ENCODE measurements at places on chromosomes 5 and 9.

- DNase-seq, result no peak
Observed at GRCh38 chr5:124180875-124181461, 565.5 kb downstream of the ZNF608 start.

GRCh38 chr5:135149956-135150723, 116.1 kb upstream of the PITX1 start:
- no peak for DNase-seq

- no peak for DNase-seq
Observed at GRCh38 chr5:160799184-160799583, 52.8 kb downstream of the ATP10B start.

- DNase-seq, result no peak
Observed at GRCh38 chr9:33246269-33246860, 6.4 kb downstream of the SPINK4 start.

- DNase-seq, result no peak
Observed at GRCh38 chr9:116900543-116900942, 213.4 kb downstream of the TRIM32 start.

- no peak for DNase-seq
Observed at GRCh38 chr5:135876146-135876545, 19.5 kb downstream of the IL9 start.

DNA sequence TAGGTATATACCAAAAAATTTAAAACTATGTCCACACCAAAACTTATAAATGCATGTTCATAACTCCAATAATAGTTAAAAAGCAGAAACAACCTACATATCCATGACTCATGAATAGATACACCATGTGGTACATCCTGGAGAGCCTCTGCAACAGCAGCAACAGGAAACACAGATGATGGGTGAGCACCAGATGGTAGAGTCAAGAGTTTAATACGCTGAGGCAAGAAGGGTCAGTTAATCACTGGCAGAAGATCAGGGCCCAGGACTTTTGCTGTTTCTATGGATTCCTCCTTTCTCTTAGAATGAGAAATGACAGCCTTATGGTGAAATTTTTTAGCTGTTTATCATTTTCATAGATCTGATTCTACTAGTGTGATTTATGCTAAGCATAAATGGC, 351.8 kb upstream of the ADAMTSL1 start:
- DNase-seq, result no peak

DNA sequence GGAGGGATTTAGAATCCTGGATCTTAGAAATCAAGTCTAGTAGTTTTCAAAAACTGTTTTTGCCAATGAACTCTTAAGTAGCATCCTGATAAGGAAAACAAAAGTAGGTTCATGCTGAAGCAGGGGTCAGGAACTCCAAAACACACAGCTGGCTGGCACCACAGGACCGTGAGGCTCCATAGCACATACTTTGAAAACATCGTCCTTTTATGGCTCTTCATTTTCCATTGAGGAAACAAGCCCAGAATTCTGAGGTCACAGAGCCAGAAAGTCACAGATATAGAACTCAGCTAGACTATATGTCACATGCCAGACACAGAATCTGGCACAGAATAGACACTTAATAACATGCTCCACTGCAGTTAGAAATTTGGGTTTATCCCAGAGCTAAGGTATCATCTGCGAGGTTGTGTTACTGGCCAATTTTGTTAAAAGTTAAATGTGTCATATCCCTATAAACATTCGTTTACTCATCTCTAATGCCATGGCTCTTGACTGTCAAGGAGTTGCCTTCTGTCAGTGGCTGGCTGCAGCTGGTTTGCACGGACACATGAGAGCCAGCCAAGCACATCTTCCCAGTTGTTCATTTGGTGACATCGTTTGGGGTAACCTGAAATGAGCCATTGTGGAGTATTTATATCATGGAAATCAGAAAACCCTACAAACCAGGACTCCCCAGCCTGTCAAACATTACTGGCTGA, 58.8 kb downstream of the FAM78A start:
- DNase-seq, result no peak

GRCh38 chr9:35757892-35758275, 3.8 kb upstream of the MSMP start:
- DNase-seq, result no peak

DNA sequence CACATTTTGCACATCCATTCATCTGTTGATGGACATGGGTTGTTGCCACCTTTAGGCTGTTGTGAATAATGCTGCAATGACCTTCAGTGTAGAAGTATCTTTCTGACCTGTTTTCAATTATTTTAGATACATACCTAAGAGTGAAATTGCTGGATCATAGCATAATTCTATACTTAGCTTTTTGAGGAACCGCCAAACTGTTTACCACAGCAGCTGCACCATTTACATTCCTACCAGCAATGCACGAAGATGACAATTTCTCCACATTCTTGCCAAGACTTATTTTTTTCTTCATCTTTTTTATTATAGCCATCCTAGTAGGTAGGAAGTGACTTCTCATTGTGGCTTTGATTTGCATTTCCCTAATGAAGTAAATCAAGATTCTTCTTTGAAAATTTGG, 36.5 kb upstream of the ASTN2 start:
- no peak for DNase-seq

DNA sequence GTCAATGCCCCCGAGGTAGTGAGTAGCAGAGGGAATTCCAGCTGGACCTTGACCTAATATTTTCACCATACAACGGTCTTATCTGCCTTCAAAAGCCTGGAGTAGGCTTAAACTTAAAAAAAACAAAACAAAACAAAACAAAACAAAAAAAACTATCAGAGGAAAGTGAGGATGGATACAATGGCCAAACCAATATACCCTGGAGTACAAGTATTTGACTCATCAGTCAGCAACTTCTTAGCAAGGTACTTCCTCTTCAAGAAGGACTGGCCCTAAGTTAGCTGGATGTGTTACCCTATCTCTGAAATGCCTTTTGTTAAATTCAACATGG, 160.6 kb upstream of the GNA14 start:
- DNase-seq, result no peak

- no peak for DNase-seq
Observed at GRCh38 chr5:55234121-55234700, 803 bp upstream of the CCNO start.

- no peak for DNase-seq
Observed at GRCh38 chr9:85016384-85017006, 347.0 kb downstream of the NTRK2 start.

- no peak for DNase-seq
Observed at GRCh38 chr9:94985649-94986048, 259.1 kb downstream of the AOPEP start.

GRCh38 chr9:37425298-37425752, 2.8 kb downstream of the GRHPR start:
- DNase-seq, result no peak

DNA sequence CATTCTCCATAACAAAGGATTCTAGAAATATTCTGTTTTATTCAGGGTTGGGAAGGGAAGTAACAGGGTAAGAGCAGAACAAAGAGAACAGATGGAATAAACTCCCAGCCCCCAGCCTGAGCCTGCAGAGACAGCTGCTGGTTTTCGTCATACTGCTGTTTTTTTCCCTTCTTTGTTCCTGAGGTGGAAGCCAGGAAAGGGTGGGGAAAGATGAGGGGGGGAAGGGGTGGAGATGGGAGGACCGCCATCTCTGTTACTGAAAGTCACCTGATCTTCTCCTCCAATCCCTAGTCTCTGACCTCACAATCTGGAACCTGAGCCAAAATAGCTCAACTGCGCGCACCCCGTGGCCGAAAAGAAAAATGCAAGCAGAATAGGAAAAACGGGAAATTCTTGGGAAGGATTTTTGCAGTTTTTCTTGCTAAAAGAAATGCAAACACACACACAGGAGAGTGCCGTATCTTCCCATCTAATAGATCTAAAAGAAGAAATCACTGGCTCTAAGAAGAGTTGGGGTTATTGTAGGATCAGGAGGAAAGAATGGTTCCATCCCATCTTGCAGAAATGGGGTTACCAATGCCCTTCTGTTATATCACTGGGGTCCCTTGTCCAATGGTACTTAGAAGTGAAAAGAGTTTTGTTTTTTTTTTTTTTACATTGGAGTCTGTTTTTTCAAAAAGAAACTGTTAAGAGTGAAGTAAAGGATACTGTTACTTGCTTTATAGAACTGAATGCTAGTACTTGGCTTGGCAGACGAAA, 57.9 kb downstream of the DIAPH1 start:
- DNase-seq, result no peak

DNA sequence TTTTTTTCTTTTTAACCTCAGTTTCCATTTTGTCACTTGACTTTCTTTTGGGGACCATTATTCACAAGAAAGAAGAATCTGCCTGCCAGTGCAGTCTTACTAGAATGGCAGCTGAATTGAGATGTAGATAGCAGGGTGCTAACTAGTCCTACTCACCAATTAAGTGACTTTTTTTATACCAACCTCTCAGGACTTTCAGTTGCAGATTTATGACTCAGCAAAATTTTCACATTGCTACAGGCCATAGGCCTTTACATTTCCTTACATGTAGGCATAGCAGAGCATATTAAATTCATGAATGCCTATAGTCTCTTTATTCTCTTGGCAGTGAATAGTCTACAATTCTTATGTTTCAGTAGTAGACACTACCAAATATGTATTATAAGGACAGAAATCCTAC, 54.0 kb upstream of the FKTN start:
- DNase-seq, result no peak

DNA sequence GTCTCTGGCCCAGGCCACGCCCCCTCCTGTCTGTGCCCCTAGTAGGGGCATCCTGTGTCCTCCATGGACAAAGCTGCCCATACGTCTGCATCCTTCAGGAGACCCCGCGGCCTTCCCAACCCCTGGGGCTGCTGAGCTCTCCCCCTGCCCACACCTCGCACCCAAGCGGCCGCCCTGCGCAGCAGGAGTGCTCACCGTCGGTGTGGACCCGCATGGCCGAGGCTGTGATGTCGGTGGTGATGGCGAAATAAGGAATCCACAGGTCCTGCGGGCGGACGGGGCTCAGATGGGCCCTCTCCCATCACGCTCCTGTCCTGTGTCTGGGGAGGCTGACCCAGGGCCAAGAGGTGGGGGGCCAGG, 4.8 kb upstream of the NSMF start:
- DNase-seq, result no peak

DNA sequence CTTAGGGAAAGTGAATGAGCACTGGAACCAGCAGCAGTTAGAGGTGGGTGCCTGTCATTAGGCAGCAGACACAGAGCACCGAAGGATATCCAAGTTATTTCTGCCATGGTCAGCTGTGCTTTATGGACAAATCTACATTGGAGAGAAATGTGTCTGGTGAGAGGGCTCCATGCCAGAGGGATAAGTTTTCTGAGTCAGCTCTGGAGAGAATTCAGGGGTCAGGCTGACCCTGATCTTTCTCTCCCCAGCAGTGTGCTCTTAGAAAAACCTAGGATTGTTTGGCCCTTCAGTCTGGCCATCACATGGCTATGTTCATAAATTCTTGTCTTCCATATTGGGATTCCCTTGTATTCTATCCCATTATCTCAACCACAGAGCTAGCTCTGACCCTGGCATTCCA, 8.9 kb upstream of the IL17B start:
- DNase-seq, result no peak

GRCh38 chr5:52693280-52693679, 94.4 kb upstream of the ITGA1 start:
- DNase-seq, result peak; percentile 38

GRCh38 chr9:95074632-95075031, 242.9 kb downstream of the FANCC start:
- DNase-seq, result no peak

GRCh38 chr9:77882294-77882693, 149.3 kb downstream of the GNAQ start:
- no peak for DNase-seq

- no peak for DNase-seq
Observed at GRCh38 chr9:18447131-18447530, 26.8 kb upstream of the ADAMTSL1 start.

GRCh38 chr9:87896891-87897290, 14.2 kb downstream of the SPATA31E1 start:
- DNase-seq, result no peak

DNA sequence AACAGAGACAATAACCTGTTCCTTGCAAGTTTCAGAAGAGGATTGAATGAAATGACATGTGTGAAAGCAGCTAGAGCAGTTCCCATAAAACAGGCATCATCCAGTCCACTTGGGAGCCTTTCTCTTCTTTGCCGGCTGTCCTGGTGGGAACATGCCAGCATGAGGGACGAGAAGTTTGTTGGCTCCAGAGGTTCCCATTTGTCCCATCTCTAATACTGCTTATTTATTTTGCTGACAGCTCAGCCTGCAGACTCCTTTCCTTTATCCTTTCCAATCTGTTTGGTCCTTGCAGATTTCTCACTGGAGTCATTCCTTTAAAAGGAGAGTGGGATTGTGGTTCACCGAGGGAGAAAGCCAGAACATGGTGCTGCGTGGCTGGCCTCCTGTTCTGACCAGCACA, 321.5 kb upstream of the CLINT1 start:
- no peak for DNase-seq

DNA sequence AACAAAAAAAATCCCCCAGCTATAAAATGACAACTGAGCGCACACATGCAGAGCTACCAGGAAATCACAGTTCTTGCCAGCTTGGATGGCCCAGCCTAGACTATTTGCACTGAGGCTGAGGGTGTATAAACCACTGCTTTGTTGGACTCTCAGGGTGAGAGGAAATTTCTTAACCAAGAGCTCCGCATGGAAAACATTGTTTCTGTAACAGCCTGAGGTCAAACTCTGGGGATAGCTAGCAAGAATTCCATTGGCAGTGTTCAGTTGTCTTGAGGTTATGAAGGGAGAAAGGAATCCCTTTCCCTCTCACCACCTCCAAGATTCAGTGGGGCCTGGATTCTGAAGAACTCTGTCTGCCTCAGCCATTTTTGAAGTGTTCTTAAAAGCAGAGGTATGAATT, 360.0 kb downstream of the OSTF1 start:
- DNase-seq, result no peak

- DNase-seq, result no peak
Observed at GRCh38 chr9:10366171-10366779, 246.5 kb downstream of the PTPRD start.

- no peak for DNase-seq
Observed at GRCh38 chr5:118228489-118228888, 759.9 kb downstream of the DTWD2 start.

Measured in stimulated activated CD4-positive, alpha-beta T cell treated with anti-CD3 and anti-CD28 coated beads, Interleukin-4, amount 100 ng/mL, for 24 hours (primary cell).